Kidney (tissue), 22 donors: ENCODE measurements at places on chromosomes 4 and X. TPM values are rescaled to one million over a fixed set of nuclear protein-coding genes. Genes with fewer than 3 reads are reported as not detected.

DNA sequence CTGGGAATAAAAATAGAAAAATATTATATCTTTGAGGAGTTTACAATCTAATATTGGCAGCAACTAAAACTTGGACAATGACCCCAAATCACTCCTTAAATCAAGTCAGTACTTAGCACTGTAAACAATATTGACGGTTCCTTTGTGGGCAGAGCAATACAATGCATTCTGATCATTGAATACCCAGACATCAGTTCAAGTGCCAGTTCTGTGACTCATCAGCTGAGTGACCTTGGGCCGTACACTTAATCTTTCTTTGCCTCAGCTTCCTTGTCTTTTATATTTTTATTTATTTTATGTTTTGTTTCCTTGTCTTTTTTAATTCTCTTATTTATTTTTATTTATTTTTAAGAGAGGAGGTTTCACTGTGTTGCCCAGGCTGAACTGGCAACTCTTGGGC, 112.2 kb upstream of the ANXA3 start:
- no peaks in the 10 kb centered on the region for H3K4me1 ChIP-seq
- H3K27ac ChIP-seq = no peak overlapping the region
- no peak for DNase-seq

DNA sequence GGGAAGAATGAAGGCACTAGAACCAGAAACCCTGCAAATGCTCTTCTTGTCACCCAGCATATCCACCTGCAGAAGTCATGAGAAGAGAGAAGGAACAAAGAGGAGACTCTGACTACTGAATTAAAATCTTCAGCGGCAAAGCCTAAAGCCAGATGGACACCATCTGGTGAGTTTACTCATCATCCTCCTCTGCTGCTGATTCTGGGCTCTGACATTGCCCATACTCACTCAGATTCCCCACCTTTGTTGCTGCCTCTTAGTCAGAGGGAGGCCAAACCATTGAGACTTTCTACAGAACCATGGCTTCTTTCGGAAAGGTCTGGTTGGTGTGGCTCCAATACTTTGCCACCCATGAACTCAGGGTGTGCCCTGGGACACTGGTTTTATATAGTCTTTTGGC, 181.7 kb downstream of the AR start:
- H3K36me3 ChIP-seq = peaks cover 2% of the 10 kb centered on the region
- no peak overlapping the region for H3K4me3 ChIP-seq
- no peaks in the 10 kb centered on the region for H3K27me3 ChIP-seq

GRCh38 chrX:13768939-13769338, 34.4 kb downstream of the OFD1 start:
- H3K36me3 ChIP-seq = peaks cover 8% of the 10 kb centered on the region
- H3K4me1 ChIP-seq = no peaks in the 10 kb centered on the region
- no peak overlapping the region for H3K4me3 ChIP-seq

DNA sequence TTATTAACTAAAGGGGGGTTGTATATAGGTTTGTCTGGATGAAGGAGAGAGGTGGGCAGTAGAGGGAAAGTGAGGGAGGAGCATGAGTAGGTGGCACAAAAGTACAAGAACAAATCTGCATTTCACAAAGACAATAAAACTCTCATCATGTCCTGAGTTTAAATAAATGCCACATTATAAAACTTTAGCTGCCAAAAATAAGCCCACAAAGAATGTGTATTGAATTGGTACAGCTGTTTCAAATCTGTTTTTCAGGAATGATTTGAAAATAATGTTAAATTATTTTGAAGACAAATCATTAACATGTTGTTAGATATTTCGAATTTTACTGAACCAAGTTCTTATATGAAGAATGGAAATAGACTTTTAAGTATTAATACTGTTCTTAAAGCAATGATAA, 5.8 kb downstream of the CNKSR2 start:
- no peak overlapping the region for H3K4me3 ChIP-seq
- H3K36me3 ChIP-seq = no peaks in the 10 kb centered on the region
- H3K27ac ChIP-seq = no peak overlapping the region
- no peaks in the 10 kb centered on the region for H3K4me1 ChIP-seq

SERTM2 gene
- total RNA-seq = 0.35 TPM
